Activated CD4-positive, alpha-beta T cell treated with anti-CD3 and anti-CD28 coated beads, Interleukin-2, amount 10 ng/mL, durations not matched to agents 7 days and 5 days (primary cell): ENCODE measurements at places on chromosomes 1 and 21. TPM values are rescaled to one million over a fixed set of nuclear protein-coding genes. Genes with fewer than 3 reads are reported as not detected.

- no peak for DNase-seq
Observed at GRCh38 chr1:228935198-228935663, 200.0 kb downstream of the RHOU start.

DNA sequence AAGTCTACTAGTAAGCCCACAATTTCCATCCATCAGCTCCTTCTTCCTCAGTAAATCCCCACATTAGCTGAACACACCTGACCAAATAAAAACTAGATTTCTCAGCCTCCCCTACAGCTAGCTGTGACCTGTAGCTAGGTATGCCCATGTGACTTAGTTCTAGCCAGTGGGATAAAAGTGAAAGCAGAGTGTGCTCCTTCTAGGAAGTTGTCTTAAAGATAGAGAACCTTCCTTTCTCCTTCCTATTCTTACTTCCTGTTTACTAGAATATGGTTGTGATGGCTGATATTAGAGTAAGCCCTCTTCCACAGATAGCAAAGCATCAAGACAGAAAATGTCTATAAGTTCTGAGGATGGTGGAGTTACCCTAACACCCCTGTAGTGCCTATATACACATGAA, 67.0 kb downstream of the PIK3R3 start:
- peak; percentile 29 for DNase-seq

- DNase-seq: no peak
Observed at GRCh38 chr1:156337052-156337887, 822 bp downstream of the CCT3 start.

DNA sequence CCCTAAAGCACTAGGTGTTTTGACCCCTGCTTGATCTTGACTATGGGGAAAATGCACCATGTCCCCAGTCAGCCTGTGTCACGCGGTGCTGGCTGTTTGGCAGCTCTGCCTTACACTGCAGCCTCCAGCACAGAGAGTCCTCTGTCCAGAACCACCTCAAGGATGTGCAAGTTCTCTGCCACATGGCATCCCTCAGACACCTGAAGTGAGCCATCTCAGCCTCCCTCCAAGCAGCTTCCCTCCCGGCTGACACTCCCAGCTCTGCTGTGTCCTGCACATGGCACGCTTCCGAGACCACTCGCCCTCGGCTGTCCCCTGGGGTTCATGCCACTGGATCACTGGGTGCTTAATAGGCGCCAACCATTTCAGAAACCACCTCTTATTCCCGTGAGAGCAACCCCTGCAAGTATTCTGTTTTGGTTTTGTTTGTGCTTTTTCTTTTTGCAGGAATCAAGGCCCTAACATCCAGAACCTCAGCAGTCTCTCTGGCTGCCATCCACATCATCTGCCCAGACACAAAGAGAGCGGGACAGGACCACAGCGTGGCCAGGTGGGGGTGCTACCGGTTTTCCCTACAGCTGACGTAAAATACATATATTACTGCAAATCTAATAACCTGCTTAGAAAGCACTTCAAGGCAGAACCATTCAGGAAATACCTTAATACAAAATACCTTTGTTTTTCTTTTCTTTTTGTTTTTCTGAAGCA, 45.7 kb downstream of the CAPZB start:
- DNase-seq: peak; percentile 34

DNA sequence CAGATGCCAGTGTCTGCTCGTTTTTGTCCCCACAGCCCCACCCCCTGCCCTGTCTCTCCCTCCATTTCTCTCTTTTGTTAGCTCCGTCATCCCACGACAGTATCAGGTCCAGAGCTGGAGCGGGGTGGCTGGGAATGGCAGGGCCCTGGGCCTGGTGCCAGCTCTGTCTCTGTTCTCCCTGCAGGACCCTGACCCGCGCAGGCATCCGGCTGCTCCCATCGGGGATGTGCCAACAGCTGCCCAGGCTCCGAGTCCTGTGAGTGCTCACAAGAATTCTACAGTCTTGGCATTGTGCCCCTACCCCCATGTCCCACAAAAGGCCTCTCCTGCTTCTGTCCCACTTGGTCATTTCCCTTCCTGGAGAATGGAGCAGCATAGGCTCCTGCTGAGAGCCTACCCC, 37.4 kb downstream of the UBE2T start:
- no peak for DNase-seq

GRCh38 chr1:150995896-150996295, 10.8 kb downstream of the MINDY1 start:
- peak; percentile 46 for DNase-seq

- no peak for DNase-seq
Observed at GRCh38 chr1:43847290-43847689, 86.3 kb upstream of the ARTN start.

DNA sequence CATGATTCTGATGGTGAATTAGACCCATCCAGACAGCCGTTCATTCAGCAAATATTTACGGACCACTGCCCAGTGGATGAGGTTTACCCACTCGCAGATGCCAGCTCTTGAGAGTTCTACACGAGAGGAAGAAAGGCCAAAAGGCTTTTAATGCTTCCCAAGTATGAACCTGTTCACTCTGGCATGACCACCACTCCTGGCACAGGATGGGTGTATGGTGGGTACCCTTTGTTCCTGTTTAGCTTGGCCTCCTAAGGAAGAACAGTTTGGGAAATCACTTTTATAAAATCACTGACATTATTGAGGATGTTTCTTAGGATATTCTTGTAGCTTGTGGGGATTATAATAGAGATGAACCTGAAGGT, 67.2 kb downstream of the HMGB4 start:
- no peak for DNase-seq

GRCh38 chr1:179831852-179832699, 45.5 kb downstream of the TOR1AIP2 start:
- DNase-seq: peak; percentile 39

- no peak for DNase-seq
Observed at GRCh38 chr1:107362468-107363140, 221.8 kb downstream of the NTNG1 start.

GRCh38 chr1:40820911-40821693, 37.5 kb downstream of the KCNQ4 start:
- no peak for DNase-seq

GRCh38 chr1:173224280-173224892, 17.3 kb upstream of the TNFSF4 start:
- no peak for DNase-seq

DNA sequence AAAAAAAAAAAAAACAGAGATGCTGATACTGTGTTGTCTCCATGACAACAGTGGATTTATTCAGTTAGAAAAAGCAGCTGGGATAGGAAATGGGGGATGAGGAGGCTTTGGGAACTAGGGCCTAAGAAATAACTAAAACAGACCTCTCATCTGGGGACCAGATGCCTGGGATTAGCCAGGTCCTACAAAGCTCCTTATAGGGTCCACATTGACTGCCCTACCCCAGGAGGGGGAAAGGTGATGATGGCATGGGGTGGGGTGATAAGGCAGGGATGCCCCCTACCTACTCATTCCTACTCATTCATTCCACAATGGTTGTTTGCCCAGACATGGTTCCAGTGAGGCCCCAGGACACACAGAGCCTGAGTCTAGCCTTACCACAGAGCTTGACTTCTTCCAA, 131.2 kb downstream of the PLXNA2 start:
- no peak for DNase-seq

DNA sequence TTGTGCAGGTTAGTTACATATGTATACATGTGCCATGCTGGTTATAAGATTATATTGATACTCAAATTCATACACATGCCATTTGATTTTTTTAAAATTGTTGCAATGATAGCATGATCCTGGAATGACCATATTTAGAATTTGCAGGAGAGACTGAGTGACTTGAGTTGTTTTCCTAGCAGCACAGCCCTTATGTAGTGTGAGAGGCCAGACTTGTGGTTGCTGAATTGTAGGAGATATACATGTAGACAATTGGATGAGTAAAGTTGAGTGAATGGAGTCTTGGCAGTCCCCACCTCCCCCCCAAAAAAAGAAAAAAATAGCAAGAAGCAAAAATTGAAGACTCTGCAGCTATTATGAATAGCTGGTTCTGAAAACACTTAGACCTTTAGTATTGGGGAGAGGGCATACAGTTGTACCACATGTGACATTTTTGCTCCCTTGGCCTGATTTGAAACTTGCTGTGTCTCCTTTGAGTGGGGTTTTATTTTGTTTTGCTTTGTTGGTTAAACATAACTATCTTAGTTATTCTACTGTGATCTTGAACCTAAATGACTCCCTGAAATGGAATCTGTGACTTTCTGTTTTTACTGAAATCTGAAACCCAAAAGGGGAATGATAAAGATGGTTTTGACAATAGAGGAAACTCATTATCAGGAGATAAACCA, 280.3 kb downstream of the HMCN1 start:
- no peak for DNase-seq

DNA sequence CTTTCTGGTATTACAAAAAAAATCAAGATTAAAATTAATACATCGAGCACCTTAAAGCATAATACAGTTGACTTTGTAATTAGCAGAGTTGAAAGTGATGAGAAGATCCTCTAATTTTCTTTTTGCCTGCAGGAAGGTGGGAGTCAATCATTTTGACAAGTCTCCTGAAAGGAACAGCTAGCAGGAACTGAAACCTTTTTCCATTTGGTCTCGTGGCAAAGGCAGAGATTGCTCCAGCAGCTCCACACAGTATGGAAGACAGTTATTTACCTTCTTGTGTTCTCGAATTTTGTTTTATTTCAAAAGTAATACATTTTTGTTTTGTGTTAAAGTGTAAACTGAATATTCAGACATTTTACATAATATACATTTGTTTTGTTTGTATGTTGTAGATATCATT, 7.7 kb downstream of the S100PBP start:
- no peak for DNase-seq

GRCh38 chr1:227125929-227126545, 185.9 kb downstream of the COQ8A start:
- DNase-seq: no peak

GRCh38 chr21:27808923-27809322, 842.0 kb upstream of the ADAMTS5 start:
- no peak for DNase-seq

GRCh38 chr1:6996371-6996770, 211.1 kb downstream of the CAMTA1 start:
- DNase-seq: peak; percentile 19

The CHD1L gene
- 50.0 TPM for total RNA-seq

The VHLL gene
- 0.52 TPM for total RNA-seq

The CD58 gene
- 22.5 TPM for total RNA-seq

The MTARC2 gene
- total RNA-seq: not detected

The ARHGEF16 gene
- total RNA-seq: not detected
